ENCODE measurements at places on chromosomes 1 and 21.

- no peak for DNase-seq
Observed at GRCh38 chr1:116127123-116127847, 16.1 kb downstream of the MAB21L3 start.

DNA sequence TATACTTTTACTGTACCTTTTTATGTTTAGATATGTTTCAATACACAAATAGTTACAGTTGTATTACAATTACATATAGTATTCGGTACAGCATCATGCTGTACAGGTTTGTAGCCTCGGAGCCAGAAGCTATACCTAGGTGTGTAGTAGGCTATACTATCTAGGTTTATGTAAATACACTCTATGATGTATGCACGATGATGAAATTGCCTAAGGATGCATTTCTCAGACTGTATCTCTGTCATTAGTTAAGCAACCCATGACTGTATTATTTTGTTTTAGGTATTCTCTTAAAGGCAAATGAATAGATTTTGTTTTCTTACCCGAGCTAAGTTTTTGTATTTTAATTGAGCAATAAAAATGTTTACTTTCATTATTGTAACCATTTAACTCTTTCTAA, 56.4 kb downstream of the SPATA17 start:
- no peak for DNase-seq

DNA sequence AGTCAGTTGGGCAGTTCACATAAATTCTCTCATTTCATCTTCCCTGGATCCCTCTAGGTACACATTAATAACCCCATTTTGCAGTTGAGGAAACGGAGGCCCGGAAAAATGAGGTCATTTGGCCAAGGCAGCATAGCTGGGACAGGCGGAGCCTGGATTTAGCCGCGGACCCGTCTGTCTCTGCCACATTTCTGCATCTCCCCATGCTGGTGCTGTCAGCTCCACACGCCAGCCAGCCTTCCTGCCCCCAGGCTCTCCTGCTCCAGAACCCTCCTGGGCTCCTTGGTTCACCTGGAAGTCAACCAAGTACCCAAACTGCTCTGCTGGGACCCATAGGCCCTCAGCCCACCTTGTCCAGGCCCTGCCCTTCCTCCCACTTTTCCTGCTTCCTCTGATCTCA, 7.6 kb downstream of the FOXO6 start:
- no peak for DNase-seq

DNA sequence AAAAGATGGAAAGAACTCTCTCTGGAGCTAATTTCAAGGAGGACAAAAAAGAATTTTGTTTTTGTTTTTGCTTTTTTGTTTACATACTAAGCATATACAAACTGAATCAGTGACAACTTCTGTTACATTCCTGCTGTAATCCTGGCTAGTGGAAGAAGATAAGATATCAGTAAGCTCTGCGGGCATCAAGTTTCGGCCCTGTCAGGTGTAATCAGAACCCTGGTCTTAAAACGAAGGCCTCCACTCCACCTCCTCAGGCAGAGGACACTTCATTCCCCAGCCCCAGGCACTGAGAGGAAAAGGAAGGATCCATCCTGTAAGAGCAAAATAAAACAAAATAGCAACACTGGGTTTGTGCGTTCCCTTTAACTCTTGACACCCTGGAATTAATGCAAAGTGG, 88.9 kb upstream of the ARHGAP29 start:
- no peak for DNase-seq

DNA sequence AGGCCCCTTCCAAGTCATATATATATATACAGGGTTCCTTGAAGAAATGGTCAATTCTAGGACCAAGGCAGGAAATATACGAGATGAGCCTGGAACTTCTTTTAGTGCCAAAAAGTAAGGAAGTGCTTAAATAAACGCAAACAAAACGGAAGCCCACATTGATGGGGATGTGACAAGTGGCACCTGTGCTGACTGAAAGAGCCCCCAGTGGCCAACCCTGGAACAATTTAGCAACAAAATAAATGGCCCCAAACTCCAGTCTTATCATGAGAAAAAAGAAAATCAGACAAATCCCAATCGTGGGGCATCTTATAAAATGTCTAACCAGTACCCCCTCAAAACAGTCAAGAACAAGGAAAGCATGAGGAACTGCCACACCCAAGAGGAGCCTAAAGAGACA, 17.7 kb downstream of the PLA2G5 start:
- no peak for DNase-seq

DNA sequence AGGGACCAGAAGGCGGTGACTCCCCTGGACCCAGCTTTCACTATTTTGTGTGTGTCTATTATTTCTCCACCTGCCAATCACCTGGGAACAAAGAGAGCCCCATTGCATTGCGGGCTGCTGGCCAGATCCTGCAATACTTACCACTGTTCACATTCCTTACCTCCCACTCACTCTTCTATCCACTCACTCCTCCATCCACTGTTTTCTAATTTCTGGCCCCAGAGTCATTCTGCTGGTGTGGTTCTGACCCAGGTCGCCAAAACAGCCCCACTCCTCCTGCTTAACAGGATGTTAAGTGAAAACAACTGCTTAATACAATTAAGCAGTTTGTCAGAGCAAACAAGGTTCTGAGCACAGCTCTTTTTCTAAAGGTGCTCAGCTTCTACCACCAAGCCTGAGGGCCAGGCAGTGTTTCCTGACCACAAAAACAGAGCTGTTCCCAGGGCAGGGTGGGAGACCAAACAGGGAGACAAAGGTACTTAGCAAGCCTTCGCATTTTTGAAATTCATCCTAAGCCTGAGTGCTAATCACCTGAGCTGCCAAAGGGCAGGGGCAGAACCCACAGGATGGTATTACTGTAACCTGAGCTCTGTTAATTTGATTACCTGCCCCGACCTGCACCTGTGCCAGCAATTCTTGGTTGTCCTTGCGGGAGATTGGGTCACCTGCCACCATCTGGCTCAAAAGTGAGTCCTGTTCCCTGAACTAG, 38.5 kb upstream of the EFCAB14 start:
- DNase-seq: no peak

GRCh38 chr1:241269116-241269515, 87.9 kb downstream of the RGS7 start:
- no peak for DNase-seq

DNA sequence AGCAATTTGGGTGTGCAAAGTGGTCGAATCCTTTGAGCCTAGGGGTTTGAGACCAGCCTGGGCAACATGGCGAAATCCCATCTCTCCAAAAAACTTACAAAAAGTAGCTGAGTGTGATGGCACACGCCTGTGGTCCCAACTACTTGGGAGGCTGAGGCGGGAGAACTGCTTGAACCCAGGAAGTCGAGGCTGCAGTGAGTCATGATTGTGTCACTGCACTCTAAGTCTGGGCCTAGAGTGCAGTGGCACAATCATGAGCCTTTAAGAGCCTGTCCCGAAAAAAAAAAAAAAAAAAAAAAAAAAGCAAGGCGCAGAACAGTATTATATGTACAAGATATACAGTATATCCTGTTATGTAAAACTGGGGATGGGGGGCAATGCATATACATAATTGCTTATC, 25.1 kb upstream of the HTR1D start:
- DNase-seq: no peak

Data from thoracic aorta (tissue), 2 donors.